Mucosa of descending colon (tissue), 3 donors: ENCODE measurements at places on chromosomes 7 and 10.

GRCh38 chr10:120735315-120735714 lies 115.8 kb upstream of the WDR11 start:
- DNase-seq = no peak

- no peak for DNase-seq
Observed at GRCh38 chr10:90745565-90745964, 112.3 kb downstream of the HTR7 start.

DNA sequence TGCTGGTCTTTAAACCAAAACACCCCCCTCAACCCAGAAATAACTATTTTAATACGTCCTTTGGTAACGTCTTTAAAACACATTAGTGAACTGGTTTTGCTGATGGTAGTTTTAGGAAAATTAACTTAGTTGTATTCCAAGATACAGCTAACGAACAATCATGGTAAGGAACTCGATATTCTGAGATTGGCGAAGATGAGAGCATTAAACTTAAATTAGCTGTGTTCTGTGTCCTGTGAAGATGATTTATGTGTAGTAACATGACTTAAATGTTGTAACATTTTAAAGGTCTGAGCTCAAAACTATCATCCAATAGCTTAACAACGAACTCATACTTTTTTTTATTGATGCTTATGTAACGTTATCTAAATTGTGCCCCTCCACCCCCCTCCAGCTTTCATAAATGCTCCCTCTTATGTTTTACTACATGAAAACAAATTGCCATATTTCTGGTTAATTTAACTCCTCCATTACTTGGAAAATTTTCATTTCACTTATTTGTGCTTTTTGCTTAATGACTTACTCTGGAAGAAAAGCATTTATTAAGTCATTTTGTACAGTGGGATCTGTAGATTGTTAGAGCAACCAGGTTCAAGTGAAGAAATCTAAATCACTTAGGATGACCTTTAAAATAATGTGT lies 1.7 kb downstream of the SDK1 start:
- no peak for DNase-seq

DNA sequence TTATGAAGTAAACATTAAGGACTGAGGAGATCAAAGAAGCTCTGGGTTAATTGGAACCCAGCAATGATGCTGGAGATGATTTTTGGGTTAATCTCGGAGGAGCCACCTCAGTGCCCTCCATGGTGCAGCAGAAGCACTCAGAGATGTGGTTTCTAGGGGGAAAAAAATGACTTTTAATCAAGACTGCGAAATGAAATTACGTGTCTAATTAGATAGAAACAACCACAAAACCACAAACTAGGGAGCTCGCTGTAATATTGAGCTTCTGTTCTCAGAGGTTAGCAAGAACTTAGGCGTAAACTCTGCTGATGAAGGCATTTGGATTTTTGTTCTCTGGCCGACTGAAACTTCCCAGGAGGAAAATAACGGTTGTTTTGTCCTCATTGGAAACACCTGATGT lies 319.0 kb downstream of the GRID1 start:
- DNase-seq = no peak

DNA sequence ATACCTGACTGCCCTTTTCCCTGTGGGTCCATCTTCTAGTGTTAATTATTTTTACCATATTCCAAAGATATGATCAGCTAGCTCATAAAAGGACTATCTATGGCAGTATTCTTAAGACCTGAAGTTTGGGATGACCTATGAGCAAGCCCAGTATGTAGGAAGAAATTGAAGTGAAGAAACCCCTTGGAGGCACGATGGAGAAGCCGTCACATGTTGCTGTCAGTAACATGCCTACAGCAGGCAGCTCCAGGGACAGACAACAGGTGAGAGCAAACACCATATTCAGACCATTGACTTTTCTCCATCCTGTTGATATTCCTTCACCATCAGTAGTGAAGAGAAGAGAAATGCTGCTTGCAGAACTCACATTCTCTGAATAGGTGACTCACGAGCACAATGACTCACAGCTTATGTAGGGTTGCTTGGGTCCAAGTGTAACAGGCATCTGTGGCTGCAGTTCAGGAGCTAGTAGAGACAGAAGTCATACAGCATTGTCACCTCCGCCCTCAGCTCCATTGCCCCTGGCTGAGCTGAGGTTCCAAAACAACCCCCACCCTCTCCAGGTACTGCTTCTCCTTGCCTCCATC lies 8.4 kb upstream of the LYZL2 start:
- no peak for DNase-seq

- DNase-seq = no peak
Observed at GRCh38 chr7:148925836-148926235, 41.7 kb upstream of the EZH2 start.

DNA sequence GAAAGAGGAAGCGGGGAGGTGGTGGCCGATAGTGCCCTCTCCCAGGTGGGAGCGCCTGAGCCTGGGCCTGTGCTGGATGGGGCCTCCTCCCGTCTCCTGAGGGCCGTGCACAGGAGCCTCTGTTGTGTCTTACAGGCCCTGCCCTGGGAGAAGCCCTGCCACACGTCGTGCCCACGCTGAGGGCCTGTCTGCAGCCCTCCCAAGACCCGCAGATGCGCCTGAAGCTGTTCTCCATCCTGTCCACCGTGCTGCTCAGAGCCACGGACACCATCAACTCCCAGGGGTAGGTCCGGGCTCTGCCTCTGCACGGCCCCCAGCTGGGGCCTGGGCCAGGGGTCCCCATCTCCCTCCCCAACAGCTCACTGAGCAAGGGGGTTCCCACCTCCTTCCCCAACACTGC lies 43.3 kb upstream of the PRKAR1B start:
- no peak for DNase-seq

- DNase-seq = no peak
Observed at GRCh38 chr7:73512018-73512780, 9.9 kb downstream of the BAZ1B start.

GRCh38 chr7:129675521-129675920 lies 64.0 kb downstream of the NRF1 start:
- DNase-seq = no peak

DNA sequence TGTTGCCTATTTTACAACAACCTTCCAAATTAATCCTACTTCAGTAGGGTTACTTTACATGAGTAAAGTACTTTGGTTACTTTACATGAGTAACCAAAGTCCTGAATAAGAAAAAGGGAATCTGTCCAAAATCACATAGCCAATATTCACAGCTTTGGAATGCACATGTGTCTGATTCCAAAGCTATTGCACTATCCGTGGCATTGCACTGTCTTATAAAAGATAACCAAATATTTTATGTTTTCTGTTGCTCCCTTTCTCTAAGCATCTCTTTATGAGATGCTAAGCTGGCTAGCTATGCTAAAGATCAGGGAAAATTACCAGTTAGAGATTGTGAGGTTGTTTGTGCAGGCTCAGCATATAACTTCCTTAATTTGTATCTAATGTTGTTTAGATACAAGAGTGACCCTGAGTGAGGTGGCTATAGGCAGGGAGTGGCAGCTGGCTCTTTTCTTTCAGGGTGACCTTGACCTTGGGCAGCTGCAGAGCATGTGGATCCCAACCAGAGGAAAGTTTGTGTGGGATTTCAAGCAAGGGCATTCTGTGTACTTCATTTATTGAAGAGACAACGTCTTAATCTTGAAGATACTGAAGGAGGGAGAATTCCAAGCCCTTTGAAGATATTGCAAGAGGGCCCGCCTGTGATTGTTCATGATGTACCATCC lies 366.1 kb upstream of the ANKRD30A start:
- no peak for DNase-seq

DNA sequence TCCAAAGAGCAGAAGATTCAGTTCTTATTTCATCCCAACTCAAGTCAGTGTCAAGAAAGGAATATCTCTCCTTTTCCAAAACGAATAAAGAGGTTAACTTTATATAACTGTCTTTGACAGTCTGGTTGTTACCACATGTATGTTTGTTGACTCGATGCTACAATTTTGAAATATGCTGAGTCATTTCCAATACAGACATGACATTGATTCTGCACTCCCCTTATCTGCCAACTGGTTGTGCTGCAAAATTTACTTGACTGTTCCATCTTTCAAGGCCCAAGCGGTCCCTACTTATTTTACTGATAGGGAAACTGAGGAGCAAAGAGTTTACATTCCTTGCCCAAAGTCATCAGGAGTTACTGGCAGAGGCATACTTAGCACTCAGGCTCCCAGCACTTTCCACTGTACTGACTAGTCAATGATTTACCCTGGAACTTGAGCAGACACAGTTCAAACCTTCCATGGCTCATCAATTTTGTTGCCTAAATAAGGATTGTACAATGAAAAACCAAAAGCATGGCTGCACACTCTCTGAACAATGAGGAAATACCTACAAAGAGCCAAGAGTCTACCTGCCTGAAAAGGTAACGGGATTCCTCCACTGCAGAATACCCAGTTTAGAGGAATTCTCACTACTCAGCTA lies 52.8 kb downstream of the ABLIM1 start:
- DNase-seq = no peak

DNA sequence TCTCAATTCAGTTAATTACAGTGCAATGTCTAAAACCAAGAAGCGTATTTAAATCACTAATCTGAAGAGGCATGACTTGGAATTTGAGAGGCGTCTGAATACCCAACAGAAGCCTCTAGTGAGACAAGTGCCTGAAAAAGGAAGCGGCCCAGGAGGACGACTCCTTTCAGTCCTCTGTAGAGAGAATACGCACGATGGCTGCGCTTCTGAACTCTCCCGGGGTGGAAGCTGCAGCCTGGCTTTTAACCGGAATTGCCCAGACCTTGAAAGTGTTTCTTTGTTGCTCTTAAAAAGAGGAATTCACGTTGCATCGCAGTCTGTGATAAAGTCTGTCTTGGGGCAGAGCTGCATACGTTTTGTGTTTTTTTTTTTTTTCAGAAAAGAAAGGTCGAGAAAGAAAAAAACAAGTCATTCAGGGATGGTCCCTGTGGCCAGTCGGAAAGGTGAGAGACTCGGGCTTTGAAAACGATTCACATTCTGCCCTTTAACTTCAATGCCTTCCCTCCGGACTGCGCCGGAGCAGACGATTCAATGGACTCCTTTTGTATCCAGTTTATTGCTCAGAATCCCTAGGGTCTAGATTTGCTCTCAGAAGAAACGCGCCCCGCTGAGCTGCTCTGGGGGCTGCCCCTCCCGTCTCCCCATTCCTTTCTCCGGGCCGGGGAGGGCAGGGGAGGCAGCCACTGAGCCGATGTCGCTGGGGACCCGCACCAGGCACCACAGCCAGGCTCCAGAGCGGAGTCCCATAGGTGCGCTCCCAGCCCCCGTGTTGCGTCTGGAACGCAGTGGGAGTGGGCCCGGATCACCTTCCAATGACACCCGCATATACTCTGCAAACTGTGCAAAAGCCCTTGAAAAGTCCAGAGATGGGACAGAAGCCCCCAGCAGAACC lies 994 bp upstream of the PTF1A start:
- no peak for DNase-seq

GRCh38 chr10:8504499-8504898 lies 450.0 kb downstream of the GATA3 start:
- no peak for DNase-seq

- DNase-seq = no peak
Observed at GRCh38 chr10:120667276-120667675, 183.9 kb upstream of the WDR11 start.

- no peak for DNase-seq
Observed at GRCh38 chr10:77492368-77492994, 145.1 kb downstream of the KCNMA1 start.

- DNase-seq = no peak
Observed at GRCh38 chr7:75628055-75628454, 110.7 kb downstream of the HIP1 start.

GRCh38 chr10:17088118-17088806 lies 41.3 kb downstream of the CUBN start:
- no peak for DNase-seq

GRCh38 chr10:102480396-102480795 lies 22.1 kb downstream of the ACTR1A start:
- no peak for DNase-seq

DNA sequence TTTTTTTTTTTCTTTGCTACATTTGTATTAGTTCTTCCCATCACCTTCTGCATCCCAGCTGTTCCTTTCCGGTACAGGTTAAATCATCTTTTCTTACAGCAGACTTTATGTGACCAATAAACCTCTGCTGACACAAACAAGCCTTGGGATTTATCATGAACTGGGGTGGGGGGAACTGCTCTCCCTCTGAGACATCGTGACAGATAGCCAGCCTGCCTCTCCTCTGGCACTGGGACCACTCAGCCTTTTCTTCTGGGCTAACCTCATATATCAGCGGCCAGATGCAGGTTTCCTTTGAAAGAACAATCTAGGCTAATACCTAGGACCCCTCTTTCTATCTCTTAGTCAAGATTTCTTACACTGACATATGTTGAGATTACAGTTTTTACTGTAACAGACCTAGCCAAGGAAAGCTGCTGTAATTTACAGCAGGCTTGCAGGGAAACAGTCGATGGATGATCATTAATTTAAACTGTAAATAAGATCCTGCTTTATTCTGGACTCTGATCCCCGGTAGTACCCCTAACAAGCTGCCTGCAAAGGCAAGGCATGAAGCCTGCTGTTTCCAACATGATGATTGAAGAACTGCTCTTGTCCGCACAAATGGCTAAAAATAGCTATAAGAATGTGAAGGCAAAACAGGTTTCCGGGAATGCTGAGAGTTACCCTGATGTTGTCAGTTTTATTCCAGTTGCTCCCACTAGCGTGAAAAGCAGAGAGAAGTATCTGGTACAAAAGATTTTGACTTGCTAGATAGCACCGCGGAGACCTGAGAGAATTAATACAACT lies 338.7 kb downstream of the SORCS1 start:
- no peak for DNase-seq

DNA sequence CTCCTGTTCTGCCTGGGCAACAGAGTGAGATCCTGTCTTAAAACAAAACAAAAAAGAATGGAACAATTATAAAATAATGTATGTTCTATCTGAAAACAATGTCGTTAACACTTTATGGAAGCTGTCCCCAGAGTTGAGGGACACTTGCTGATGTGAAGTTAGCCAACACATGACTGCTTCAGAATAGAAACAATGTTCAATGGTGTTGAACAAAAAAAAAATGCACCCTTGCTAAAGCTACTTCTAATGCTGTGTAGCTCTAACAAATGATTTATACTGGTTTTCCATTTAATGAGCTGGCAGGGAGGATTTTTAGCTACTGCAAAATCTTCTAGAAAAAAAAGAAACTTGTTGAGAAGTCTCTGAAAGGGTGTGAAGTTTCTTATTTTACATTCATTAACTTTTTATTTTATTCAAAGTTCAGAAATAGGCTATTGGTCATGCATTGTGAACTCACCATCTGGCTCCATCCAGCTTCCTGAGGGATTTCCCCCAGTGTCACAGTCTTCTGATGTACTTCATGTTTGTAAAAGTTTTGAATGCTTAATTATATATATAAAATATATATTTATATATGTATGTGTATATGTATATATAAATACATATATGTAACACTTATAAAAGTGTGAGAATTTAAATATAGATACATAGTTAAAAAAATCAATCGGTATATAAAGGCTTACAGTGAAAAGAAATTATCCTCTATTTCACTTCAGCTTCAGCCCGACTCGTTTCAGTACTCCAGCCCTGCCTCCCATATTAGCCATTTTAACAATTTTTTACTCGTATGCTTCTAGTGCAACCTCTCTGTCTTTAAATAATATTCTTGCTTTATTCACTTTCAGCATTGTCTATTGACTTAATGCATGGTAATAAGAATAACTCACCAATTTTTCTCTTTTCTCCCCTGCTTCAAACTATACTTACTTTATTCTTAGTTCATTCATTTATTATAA lies 35.0 kb downstream of the HDAC9 start:
- DNase-seq = no peak

- DNase-seq = no peak
Observed at GRCh38 chr10:79397051-79397450, 48.4 kb downstream of the ZCCHC24 start.

- no peak for DNase-seq
Observed at GRCh38 chr7:114107522-114107921, 188.7 kb upstream of the PPP1R3A start.

GRCh38 chr7:47100148-47100816 lies 481.6 kb downstream of the TNS3 start:
- DNase-seq = no peak
